ENCODE measurements at places on chromosomes 5 and 9.

DNA sequence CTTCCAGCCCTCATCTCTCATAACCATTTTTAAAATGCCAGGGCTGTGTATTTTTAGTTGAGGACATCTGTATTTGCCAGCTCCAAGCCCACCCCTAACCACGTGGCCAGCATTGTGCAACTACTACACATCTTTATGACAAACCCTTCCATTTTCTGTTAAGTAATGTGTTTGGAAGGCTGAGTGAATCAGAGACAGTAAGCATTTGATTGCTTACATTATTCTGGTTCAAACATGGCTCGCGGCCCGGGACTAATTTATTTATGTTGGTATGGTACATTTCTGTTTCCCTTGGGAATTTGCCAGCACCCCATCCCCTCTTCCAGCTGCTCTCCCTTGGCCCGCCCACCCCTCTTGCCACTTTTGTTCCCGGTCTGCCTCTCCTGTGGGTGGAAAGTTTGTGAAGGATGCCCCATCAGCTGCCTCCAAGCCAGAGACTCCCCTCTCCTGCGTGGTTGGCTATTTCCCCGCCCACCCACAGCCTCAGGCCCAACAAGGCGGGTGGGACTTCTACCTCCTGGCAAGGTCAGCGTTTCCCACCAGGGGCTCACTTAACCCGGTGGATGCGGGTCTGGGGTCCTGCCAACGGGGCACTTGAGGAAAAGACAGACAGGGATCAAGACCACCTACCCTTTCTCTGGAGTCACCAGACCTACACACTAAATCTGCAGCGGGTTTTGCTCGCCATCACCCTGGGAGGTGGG lies 162.2 kb downstream of the HSD17B3 start:
- DNase-seq = no peak

GRCh38 chr9:134932171-134932570 lies 14.5 kb upstream of the FCN1 start:
- DNase-seq = no peak

GRCh38 chr5:94969174-94969573 lies 315.7 kb downstream of the MCTP1 start:
- no peak for DNase-seq

- no peak for DNase-seq
Observed at GRCh38 chr5:147750065-147750464, 32.5 kb downstream of the JAKMIP2 start.

- DNase-seq = no peak
Observed at GRCh38 chr5:320524-321229, 837 bp upstream of the AHRR start.

GRCh38 chr5:157273131-157273556 lies 7.2 kb downstream of the CYFIP2 start:
- peak; percentile 25 for DNase-seq

DNA sequence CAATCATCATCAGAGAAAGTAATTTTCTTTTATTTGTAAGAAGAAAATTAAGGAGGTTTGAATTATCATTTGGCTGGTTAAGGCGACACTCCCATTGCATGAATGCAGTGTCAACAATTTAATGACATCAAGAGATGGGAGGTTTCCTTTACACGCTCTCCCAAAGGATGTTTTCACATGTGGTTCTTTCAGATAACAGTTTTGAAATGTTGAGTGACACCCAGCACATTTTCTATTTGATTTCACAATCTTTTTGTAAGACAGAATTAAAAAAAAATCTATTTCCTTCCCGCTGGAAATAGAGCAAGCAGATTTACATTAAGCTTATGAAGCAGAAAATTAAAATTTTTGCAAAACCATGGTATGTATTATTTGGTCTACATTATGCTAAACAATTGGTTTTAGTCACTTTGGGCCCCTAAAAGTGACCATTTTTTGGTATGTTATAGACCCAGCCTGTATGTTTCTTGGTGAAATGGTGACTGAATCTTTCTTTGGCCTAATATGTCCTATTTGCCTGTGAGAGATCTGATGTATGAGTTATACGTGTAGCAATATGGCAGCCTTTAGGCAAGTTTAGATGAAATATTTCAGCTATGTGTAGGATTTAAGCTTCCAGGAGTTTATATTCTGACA lies 18.9 kb upstream of the ANKRD55 start:
- DNase-seq = no peak

DNA sequence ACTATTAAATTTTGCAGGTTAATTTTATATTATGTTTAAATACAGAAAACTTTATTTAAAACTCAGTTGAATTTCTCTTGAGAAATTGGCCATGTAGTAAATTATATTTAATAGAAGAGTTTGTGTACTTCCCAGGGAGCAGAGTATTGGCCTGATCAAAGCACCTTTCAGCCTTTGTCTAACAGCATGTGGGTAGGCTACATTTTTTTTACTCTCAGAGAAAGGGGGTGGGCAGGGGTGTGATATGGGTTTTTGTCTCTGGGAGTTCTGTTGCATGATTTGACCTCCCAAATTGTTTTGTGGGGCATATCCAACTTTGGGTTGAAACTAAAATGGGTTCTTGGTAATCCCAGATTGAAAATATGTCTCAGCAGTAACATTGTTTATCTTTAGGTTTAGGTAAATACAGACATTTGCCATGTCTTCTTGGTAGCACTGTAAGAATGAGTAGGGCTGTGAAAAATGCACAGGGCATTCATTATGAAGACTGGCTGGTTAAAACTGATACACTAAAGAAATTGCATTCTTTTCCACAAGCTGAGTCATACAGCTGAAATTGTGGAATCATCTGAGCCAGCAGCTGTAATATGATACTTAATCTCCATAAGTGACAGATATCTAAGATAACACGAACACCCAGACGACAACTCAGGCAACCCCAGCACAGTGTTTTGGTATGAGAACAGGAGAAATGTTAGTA lies 75.4 kb upstream of the CDKN2B start:
- no peak for DNase-seq

GRCh38 chr9:129289131-129289731 lies 111.2 kb upstream of the IER5L start:
- no peak for DNase-seq

DNA sequence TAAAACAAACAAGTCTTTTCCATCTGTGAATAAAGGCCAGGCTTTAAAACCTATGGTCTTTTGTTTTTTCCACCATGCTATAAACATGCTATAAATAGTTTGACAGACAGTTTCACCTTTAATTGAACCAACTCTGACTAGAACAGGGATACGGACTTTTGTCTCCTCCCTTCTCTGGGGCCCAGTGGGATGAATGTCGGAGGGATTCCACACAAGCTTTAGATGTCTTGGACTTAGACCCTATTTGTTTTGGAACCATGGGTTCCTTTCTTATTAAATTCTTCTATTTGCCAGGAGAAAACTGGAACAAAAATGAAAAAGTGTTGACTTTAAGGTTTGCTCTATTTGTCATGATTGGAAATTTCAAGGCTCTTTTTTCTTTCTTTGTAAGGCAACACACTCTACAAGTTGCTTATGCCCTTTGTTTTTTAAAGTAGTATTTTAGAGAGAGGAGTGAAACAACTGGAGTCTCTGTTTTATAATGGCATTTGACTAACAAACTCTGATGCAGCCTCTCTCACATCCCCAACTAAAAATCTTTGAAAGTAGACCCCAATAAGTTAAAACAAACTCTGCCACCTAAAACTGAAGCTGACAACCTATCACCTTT lies 145.3 kb downstream of the MLLT3 start:
- DNase-seq = no peak

- DNase-seq = no peak
Observed at GRCh38 chr5:169079697-169080096, 221.2 kb downstream of the SLIT3 start.

- no peak for DNase-seq
Observed at GRCh38 chr9:123697686-123698085, 232.2 kb downstream of the DENND1A start.

DNA sequence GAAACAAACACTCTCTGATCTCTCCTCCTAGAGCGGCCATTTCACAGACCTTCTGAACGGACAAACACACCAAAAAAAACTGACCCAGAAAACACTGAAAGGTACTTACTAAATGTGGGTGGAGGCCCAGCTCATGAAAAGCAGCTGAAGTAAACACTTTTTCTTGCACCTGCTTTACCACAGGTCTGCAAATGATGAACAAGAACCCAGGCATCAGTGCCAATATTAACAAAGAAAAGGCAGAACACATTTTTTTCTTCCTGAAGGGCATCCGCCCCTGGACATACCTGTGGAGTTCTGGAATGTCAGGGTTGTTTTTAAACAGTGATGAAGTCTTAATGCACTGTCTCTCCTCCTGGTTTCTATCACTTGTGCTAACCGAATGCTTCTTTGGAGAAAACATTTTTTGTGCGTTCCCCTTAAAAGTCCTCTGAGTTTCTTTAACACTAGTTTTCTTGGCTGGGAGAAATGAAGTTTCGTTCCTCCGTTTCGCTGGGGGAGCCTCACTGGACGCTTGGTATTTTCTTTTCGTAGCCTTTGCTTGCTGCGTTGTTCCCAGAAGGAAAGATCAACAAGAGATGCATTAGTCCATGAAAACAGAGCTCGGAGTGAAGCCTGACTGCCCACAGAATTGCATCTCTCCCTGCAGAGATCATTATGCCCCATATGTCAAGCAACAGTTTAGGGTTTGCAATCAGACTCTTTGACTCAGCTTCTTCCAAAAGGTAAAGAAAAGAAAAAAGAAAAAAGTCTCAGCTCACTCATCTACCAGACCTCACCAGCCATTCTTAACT lies 7.4 kb downstream of the DDX31 start:
- no peak for DNase-seq

DNA sequence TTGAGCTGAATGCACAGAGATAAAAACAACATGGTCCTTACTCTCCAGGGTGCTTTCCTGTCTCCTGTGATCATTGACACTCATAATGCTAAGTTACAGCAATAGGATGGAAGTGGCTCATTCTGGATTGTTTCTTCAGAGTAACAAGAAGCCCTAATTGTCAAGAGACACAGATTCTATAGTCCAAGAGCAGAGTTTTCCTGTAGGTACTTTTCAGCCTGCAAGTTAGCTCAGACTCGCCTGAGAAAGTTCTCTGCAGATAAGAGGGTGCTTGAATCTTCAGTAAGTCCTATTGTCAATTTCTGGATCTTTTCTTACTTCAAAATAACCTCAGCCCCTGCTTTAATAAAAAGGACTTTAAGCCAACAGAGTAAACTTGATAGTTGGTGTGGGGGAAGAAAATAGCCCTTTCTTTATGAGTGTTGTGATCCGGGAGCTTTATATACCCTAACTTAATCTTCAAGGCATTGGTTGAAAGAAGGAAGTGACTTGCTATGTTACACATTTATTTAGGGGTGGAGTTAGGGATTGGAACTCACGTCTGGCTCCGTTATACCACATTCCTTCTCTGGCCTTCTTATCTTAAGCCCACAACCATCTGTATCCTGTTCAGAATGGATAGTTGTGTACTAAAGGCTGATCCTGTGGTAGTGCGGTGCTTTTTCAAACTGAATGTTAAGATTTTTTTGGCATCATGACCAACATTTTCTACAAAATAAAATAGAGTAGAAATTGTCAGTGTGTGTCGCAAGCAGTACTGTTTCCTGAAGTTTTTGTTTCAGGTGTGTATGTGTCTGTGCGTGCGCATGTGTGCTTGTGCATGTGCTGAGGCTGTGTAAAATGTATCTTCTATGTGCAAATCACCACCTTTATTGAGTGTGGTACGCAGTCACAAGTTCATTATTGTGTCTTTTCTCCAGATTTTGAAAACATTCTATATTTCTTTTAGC lies 173.9 kb downstream of the WDR70 start:
- no peak for DNase-seq

DNA sequence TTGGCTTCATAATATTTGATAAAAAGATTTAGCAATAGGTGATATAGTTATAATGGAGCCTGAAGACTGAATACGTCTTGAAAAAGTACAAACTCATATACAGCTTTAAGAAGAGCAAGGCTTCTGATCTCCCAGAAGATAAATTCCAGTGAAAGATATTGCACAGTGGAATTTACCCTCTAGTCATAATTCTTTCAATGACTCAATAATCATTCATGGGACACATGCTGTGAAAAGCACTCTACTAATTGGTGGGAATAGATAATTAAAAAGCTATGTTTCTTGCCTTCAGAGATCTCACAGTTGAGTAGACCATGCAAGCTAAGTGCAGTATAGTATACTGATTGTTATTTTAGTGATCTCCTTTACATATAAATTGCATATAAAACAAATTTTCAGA lies 538.6 kb upstream of the CYLC2 start:
- DNase-seq = no peak

GRCh38 chr9:88922091-88922490 lies 69.2 kb upstream of the S1PR3 start:
- DNase-seq = peak; percentile 8

GRCh38 chr9:93133681-93134014 lies 403 bp downstream of the NINJ1 start:
- peak; percentile 55 for DNase-seq

- DNase-seq = no peak
Observed at GRCh38 chr9:109913461-109913810, 133.4 kb downstream of the PALM2AKAP2 start.

DNA sequence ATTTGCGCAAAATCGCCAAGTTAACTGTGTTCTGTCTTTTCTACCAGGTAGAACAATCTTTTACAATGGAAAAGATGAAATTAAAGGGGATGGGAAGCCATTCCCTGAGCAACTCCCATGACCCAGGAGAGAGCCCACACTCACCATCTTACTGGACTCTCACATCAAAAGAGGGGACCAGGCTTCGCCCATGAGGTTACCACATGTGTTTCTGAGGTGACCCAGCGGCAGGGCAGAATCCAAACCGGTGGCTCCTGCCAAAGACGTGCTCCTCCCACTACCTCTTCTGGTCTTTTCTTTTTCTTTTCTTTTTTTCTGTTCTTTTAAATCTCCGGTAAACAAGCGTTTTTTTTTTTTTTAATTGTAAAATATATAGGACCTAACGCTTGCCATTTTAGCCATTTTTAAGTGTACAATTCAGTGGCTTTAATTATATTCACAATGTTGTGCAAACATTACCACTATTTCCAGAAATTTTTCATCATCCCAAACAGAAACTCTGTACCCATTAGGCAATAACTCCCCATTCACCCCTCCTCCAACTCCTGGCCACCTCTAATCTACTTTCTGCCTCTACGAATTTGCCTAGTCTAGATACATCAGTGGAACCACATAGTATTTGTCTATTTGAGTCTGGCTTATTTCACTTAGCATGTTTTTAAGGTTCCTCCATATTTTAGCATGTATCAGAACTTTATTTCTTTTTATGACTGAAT lies 19.3 kb downstream of the PTPN3 start:
- no peak for DNase-seq

GRCh38 chr9:4490705-4491625 lies 697 bp downstream of the SLC1A1 start:
- no peak for DNase-seq

GRCh38 chr9:130815242-130815808 lies 19.7 kb upstream of the ABL1 start:
- no peak for DNase-seq

DNA sequence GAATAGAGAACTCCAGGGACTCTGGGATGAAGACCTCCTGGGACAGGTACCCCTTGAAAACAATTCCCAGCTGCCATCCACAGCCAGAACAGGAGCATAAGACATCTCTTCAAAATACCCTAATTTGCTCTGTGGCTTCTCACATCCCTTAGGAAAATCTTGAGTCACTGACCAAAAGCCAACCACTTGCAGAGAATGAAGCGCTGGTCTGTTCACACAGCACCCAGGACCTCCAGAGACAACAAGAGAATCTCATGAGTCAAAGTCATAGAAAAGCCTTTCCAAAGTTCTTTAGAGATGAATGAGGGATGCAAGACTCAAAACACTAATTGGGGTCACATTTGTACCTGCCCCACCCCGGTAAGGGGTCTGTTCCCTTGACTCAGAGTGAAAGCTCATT lies 210.6 kb downstream of the SEMA5A start:
- DNase-seq = no peak

GRCh38 chr9:114088571-114089170 lies 10.4 kb downstream of the KIF12 start:
- no peak for DNase-seq
